ENCODE measurements at places on chromosomes 7 and 10.

DNA sequence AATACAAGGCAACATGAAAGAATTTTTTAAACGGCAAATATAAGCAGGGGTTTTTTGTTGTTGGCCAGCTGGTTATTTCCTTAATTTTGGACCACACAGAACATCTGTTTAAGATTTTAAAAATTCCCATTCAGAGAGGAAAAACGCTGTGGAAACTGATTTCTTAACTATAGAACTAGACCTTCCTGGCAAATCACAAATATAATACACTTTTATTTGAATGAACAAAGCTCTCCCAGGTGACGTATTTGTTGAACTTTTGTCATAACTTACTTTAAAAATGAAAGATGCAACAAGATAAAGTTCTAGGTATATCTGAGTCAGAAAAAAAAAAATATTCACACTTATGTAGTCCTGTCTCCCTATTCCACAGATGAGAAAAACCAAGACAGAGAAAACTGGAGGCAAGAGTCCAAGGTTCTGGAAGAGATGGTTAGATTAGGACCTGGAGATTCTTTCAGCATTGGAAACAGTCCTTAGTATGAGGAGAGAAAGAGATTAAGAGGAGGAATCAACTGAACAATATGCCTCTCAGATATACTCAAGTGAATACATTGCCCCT lies 269.1 kb downstream of the NEBL start:
- DNase-seq = no peak

- no peak for DNase-seq
Observed at GRCh38 chr10:77578583-77579227, 58.9 kb downstream of the KCNMA1 start.

- no peak for DNase-seq
Observed at GRCh38 chr10:47380341-47381102, 3.6 kb downstream of the ZNF488 start.

DNA sequence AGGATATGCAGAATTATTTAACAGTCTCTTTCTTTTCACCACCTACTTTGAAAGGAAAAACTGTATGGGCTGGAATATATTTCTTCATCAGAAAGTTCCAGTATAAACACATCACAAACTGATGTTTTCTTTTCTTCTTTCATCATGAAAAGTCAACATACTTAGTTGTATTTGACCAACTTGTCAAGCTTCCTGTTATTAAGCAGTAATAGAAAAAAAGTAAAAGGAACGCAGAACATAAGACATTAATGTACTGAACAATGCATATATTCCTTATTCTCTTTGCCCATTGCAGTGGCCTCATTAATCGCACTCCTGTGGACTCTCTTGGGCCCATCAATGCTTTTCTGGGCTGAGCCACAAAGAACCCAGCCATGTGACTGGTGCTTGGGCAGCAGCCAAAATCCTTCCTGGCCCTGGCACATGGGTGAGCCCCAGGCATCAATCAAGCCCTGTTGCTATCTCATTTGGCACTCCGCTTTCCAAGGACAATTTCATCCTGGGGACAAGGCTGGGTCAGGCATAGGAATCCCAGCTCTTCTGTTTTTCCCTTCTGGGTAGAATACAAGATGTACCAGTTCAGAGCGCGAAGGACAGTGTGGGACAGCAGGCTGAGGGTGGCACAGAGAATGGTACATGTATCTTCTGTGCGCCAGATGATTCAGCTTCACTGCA lies 42.3 kb downstream of the RHOBTB1 start:
- no peak for DNase-seq

- DNase-seq = no peak
Observed at GRCh38 chr7:99359465-99360154, 14.9 kb upstream of the ARPC1B start.

DNA sequence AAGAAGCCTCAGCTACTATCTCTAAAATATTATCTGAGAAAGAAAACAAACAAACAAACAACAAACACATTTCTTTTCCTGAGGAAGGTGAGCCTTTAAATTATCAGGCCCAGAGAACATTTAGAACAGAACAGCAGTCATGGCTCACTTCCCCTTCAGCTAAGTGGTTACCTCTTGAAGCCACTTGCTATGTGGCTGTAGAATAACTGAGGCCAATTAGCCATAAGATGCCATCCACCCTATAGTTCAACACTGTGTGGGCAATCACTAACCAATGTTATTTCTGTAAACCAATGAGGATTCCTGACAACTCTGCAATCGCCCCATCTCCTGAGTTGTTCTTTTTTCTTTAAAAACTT lies 3.7 kb upstream of the UPP1 start:
- DNase-seq = no peak

- DNase-seq = no peak
Observed at GRCh38 chr7:143979359-143979758, 20.8 kb upstream of the OR6B1 start.

DNA sequence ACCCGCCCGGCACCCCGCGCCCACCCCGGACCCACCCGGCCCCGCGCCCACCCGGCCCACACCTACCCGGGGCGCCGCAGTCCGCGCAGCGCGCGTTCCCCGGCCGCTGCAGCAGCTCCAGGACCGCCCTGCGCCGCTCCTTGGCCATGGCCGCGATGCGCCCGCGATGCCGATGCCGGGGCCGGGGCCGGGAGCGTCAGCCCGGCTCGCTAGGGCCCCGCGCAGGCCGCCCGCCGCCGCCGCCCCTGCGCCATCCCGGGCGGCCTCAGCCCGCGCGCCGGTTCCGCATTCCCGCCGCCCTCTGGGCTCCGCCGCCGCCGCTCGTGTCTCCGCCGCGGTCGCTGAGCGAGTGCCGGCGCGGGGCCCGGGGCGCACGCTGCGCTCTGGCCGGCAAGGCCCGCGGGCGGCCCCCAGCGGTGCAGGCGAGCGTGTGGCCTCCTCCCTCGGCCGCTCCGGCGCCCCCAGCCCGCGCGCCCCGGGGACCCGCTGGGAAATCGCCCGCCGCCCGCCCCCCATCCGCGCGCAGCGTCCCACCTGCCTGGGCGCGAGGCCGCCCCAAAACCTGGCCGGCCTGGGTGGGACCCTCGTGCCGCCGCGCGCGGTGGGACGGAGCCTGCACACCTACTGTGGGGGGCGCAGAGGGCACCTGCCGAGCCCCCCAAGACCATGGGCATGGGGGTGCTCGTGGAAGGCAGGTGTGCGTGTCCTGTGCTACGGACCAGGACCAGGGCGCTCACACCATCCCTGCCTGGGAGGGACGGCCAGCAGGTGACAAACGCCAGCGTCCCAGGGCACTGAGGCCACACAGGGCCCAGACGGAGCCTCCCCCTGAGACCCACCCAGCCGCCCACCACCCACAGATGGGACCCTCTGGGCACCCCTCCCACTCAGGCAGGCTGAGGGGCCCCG lies at the start of gene ADAP1:
Gene ADAP1 (minus strand): TSS at position 351 of the 909 bp plus-strand sequence. CDS start 203 bp downstream, at position 148.
- peak; percentile 36 for DNase-seq

DNA sequence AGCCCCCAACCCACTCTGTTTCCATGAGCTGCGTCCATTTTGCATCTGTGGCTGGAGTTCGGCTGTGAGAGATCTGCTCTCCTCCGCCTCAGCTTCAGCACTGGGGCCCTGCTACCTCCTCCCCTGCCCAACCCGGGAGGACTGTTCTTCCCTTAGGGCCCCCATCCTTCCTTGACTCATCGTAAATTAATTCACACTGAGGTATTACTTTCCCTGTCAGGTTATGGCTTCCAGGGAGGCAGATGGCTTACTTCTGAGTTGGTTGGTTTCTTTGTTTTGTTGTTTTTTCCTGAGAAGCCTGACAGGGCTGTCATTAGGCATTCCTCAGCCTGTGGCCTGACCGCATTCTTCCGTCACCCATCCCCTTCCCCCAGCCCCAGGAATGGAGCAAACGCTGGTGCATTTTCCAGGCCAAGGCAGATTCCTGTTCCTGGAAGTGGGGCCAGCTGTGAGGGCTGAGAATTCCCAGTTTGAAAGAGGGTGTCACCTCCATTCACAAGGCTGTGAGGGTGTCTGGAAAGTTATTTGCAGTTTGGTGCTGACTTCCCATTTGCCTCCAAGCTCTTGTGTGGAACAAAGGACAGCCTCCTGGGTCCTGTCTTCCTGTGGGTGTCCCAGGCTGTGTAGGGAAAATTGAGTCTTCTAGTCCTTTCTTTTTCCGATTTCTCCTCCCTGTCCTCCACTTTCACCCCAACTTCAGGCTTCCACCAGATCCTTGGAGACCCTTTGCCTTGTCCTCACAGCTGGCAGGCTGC lies 11.7 kb downstream of the CPA5 start:
- no peak for DNase-seq

DNA sequence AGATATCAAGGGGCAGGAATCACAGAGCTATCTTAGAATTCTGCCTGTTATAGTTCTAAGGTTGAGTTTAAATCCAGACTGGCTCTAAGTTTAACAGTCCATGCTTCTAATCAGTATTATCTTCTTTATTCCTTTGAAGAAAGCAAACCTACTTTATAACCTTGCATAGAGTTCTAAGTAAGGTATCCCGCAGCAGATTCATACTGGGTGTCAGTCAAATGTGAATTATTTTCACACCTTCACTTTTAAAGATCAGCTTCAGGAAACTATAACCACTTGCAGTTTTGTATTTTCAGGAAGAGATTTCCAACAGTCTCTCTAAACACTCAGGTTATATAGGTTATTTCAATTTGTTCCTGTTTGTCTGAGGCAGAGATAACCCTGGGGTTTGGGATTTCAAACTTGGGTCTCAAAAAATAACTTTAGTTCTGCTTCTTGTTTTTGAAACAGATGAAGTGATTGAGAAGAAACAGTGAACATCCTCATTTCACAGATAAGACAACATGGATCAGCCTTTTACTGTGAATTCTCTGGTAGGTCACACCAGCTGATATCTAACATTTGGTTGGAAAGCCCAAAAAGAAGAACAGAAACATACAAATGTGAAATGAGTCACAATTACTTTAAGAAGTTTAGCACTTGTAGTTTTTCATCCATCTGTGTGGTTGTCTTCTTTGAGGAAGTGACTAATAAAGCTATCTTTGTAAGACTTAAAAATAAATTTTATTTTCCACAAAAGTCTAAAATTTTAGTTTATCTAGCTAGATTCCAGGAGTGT lies 21.4 kb downstream of the STAMBPL1 start:
- no peak for DNase-seq

GRCh38 chr10:33703501-33704213 lies 369.2 kb upstream of the NRP1 start:
- DNase-seq = no peak

DNA sequence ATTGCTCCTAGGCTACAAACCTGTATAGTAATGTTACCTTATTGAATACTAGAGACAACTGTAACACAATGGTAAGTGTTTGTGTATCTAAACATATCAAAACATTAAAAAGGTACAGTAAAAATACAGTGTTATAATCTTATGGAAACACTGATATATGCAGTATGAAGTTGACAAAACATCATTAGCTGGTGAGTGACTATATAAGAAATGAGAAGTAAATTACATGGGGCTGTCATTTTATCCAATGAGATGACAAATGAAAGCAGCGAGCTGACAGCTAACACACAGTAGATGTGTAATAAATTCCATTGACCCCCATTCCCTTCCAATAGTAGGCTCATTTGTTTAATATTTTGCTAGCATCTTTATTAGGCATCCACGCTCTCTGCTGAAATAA lies 198.1 kb upstream of the GHITM start:
- no peak for DNase-seq

GRCh38 chr7:37424995-37425394 lies 23.7 kb downstream of the ELMO1 start:
- DNase-seq = no peak

GRCh38 chr7:140989068-140989467 lies 25.7 kb downstream of the MRPS33 start:
- DNase-seq = no peak

GRCh38 chr7:84108787-84109186 lies 85.8 kb downstream of the SEMA3A start:
- no peak for DNase-seq

- no peak for DNase-seq
Observed at GRCh38 chr10:74337330-74338016, 186.5 kb downstream of the ADK start.

GRCh38 chr10:132978542-132978941 lies 36.2 kb upstream of the CFAP46 start:
- no peak for DNase-seq

DNA sequence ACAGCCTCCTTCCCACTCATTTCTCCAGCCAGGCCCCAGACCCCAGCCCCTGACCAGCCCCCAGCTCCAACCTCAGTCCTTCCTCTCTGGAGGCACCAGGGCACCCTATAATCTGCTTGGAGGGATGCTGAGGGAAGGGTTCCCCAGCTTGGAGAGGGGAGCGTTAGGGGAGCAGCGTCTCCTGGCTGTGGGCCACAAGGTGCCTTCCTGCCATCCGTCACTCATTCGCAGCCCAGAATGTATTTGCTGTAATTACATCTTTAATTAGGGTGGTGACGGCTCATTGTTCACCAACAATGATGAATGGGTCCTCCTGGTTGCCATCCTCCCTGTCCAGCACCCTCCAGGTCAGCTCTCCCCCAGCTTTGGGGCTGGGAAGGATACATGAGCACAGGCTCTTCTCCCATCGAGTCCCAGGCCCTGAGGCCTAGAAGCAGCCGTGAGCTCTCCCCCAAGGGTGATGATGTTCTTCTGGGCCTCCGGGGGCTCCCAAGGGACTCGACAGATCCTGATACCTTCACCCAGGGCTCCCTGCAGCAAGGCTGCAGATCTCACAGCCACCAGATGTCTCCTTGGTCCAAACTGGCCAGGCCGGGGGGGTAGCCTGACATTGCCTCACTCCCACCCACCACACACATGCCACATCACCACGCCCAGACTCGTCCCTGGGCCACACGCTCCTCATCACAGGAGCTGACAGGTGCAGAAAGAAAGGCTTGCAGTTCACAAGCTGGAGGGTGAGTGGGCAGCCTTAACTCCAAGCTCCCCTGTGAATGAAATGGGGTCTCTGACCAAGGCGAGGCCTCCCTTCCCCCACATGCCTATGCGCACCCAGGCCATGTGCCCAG lies 26.8 kb downstream of the POLL start:
- no peak for DNase-seq

GRCh38 chr7:140674899-140675701 lies 2.4 kb downstream of the ADCK2 start:
- DNase-seq = no peak

DNA sequence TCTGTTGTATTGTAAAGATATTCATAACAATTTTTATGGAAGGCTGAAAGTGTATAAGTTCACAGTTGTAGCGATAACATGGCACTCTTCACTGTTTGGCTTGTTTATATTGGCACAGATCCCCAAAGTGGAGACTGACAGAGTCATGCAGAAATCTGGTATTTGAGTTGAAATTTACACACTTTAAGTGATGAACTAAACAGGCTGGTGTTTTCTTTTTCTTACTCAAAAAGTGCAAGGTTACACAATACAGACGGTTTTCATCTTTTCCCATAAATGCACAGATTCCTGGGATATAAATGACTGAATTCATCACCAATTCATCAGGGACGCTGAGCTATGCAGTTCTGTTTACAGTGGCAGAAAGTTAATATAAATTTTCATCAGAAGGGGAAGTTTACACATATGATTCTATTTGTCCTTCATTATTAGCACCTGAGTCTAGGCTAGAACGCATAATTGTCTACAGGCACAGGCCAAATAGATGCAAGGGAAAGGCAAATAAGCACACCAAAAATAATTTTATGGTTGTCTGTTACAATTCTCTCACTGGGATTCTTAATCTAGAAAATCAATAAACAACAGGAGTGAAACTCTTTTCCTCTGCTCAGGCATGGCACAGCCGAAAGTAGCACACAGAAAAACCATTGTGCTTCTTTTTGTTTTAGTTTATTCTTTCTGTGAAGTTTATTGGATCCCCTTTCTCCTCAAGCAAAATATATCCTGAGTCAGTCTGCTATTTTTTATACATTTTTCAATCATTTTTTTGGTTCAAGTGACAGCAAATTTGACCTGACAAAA lies 88.0 kb downstream of the FOXP2 start:
- no peak for DNase-seq

- DNase-seq = no peak
Observed at GRCh38 chr10:70780370-70780760, 4.8 kb downstream of the TBATA start.

- DNase-seq = peak; percentile 13
Observed at GRCh38 chr10:31101123-31101522, 69.5 kb upstream of the ZNF438 start.

Measured in activated T-helper 1 cell treated with Interleukin-2 at 50 U/mL for 16 hours (primary cell).